ENCODE measurements at places on chromosomes 2 and 18. TPM values are rescaled to one million over a fixed set of nuclear protein-coding genes. Genes with fewer than 3 reads are reported as not detected.

- DNase-seq: no peak
These were observed 32.7 kb upstream of the MAP4K3 start for GRCh38 chr2:39469807-39470206.

The EVX2 gene
- total RNA-seq: not detected

DNA sequence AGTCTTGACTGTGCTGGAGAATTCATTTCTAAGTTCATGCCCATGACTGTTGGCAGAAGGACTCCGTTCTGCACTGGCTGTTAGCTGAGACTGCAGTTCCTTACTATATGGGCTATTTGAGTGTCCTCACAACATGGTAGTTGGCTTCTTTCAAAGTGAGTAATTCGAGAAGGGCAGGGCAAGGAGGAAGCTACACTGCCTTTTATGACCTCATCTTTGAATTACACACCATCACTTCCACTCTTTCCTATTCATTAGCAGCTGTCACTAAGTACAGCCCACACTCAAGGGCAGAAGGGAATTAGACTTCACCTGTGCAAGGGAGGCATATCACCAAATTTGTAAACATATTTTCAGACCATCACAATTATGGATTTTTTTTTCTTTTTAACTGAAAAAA, 55.9 kb upstream of the EPAS1 start:
- DNase-seq: no peak

DNA sequence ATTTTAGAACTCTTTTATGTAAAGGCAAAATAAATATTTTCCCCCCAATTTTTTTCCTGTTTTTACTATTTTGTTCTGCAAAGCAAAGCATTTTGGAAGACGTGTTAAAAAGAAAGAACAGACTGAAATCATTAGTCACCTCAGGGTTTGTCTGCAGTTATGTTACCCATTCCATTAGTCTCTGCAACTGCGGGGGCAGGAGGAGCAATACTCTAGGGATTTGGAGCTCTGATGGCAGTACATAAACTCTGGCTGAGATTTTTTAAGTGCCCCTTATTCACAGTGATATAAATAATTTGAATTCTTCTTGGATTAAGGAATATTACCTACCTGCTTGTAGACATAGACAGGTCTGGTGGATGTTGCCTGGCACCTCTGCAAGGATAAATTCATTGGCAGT, 88.0 kb upstream of the CELF4 start:
- no peak for DNase-seq

The MLPH gene
- total RNA-seq: not detected

The TMEM178A gene
- 0.32 TPM for total RNA-seq

The GLI2 gene
- 0.12 TPM for total RNA-seq

GRCh38 chr2:98637401-98638147, 29.2 kb downstream of the UNC50 start:
- peak; percentile 62 for DNase-seq

DNA sequence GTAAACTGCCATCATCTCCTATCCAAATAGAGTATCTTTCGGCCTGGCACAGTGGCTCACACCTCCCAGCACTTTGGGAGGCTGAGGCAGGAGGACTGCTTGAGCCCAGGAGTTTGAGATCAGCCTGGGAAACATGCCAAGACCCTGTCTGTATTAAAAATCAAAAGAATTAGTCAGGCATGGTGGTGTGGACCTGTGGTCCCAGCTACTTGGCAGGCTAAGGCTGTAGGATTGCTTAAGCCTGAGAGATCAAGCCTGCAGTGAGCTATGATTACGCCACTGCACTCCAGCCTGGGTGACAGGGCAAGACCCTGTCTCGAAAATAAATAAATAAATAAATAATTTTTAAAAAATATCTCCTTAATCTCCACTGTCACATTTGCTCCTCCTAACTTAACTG, 14.7 kb upstream of the ARPC2 start:
- DNase-seq: no peak

DNA sequence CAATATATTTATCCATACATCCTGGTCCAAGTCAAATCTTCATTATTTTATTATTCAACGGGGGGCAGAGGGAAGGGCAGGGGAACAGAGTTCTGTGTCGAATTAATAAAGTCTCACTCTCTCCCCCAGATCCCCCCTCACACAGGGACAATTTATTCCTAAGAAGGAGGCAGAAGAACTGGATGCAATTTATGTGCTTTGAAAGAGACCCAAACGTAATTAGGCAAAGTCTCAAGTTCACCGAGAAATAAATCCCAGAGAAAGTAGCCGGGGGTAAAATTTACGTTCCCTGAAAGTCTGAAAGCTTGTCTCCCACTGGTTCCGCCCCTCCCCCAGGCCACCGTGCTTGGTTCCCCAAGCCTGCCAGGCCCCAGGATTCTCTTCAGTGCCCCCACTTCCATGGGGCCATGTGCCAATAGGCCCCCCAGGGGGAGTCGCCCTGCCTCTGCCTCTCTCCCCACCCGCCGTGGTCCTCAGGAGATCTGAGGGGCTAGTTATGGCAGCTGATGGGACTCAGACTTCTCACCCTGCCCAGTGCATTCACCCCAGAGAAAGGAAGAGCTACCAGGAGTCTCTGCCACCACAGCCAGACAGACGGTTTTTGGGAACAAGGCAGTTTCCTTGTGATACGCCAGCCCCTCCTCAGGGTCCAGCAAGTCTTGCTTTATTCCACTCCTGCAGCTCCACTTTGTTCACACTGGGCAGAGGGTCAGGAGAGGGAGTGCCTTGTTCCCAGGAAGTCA, 215.5 kb downstream of the CYP26B1 start:
- no peak for DNase-seq

The OSR1 gene
- not detected for total RNA-seq

The MITD1 gene
- total RNA-seq: 68.0 TPM

- no peak for DNase-seq
These were observed 289.3 kb upstream of the HS6ST1 start for GRCh38 chr2:128607911-128608506.

The C2orf81 gene
- 3.3 TPM for total RNA-seq

GRCh38 chr2:216493334-216493685, 5.3 kb upstream of the RPL37A start:
- DNase-seq: no peak

The UGT1A8 gene
- not detected for total RNA-seq

DNA sequence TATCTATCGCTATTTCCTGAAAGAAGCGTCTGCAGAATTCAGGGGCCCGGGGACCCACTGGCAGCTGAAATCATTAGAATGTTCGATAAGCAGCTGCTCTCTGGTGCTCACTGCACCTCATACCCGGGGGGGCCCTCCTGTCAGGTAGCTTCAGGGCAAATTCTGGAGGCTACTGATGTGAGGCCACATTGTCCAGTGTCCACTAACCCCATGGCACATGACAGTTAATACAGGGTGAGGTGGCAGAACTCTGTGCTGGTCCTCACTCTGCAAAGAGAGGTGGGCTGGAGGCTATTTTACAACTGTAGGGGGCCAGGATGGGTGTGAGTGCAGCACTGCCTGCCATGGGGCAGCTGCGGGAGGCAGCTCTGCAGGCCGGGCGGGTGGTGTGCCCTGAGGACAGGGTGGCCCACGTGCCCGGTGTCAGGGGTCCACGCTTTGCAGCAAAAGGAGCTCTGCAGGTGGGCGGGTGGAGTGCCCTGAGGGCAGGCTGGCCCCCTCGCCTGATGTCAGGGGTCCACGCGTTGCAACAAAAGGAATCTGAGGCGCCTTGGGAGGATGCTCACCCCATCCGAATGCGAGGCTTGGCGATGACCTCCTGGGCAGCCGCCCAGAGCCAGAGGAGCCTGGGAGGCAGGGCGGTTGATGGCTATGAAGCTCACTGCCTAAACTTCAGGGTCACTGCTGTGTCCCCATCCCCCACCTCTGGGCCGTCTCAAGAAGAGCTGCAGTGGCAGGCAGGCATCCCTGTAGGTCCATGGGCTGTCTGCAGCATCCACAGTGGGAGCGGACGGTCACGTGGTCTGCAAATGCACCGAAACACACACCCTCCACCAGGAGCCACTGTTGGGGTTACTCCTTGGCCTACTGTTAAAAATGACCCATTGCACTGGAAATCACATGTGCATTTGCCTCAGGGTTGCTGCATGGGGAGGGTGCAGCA, 207.0 kb upstream of the SALL3 start:
- no peak for DNase-seq

DNA sequence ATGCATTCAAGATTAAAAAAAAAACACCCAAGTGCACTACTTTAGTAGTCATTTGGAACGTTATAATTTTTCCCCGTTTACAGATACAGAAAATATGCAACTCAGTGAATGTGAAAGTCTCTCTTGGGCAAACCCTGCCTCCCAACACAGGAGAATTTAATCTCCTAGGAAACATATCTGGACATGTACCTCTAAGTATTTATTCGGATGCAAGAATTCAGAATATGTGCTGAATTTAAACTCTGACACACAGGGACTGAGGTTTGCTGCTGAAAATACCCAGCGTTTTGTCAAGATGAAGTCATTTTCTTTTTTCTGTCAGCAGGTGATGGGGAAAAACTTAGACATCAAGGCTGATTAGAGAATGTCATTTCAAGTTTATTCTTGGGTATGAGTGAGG, 105.4 kb downstream of the ACKR3 start:
- DNase-seq: no peak

DNA sequence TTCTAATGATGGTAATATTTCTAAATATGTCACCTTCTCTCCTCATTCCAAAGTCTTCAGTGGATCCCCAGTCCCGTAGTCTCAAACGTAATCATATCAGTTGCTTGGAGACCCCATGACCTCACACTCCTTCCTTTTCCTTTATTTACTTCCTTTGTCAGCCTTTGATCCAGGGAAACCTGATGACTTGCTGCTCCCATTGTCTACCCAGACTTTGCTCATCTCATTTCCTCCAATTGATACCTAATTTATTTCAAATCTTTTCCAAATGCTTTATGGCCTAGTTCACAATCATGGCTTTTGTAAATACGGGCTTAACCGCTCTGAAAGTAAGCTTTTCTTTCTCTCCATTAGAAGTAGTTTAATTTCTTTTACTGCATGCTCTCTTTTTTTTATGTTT, 402.4 kb upstream of the CYRIA start:
- DNase-seq: no peak

DNA sequence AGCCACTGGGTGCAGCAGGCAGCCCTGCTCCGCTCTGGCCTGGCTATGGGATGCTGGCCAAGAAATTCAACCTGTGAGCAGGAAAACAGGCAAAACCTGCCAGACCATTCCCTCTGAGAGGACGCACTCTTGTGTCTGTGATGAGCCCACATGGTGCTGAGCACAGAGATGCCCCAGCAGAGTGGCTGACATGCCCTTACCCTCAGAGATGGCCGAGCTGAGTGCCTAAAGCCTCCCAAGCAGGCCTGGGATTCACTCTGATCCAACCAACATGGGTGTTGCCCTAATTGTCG, 34.3 kb upstream of the TAF1B start:
- no peak for DNase-seq

All from activated CD4-positive, alpha-beta T cell treated with anti-CD3 and anti-CD28 coated beads, Interleukin-2, amount 10 ng/mL, durations not matched to agents 7 days and 5 days (primary cell).